NCI-H524 (cell line): ENCODE measurements at places on chromosomes 12 and 14.

DNA sequence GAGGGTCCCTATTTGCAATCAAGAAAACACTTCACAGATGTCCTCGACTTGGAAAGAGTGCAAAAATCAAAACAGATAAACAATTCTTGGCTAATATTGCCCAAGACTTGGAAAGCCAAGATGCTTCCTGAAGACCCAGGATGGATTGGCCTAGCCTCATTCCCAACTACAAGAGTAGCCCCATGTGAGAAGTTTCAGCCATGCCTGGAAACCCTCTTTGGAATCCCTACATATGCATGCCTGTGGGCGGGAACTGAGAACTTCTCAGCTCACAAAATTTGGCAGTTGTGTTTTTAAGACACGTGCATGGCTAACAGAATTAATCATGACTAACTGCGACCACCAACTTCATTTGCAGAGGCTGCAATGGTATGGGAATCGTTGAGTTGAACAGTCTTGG is 283.2 kb upstream of the TBX3 start:
- DNase-seq, result no peak

GRCh38 chr12:56864318-56864717 is 69.9 kb downstream of the SDR9C7 start:
- no peak for DNase-seq

- DNase-seq, result no peak
Observed at GRCh38 chr12:44431647-44432343, 444.3 kb downstream of the NELL2 start.

GRCh38 chr12:55822228-55822627 is 4.4 kb downstream of the ORMDL2 start:
- no peak for DNase-seq

DNA sequence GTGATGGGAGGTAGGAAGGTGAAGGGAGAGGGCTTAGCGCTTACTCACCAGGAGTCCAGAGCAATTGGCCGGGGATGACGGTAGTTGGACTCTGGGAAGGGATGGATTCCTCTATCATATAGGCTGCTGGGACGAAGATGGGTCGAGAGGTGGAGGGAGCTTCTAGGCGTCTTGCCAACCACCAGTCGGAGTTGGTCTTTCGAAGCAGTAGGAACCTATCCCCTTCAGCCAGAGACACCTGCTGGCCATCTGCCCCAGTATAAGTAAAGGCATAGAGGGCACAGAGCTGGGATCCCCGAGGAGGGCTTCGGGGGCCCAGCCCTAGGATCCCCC is 657 bp downstream of the ARHGAP9 start:
- DNase-seq, result no peak

- no peak for DNase-seq
Observed at GRCh38 chr12:101891462-101891971, 14.1 kb downstream of the DRAM1 start.

DNA sequence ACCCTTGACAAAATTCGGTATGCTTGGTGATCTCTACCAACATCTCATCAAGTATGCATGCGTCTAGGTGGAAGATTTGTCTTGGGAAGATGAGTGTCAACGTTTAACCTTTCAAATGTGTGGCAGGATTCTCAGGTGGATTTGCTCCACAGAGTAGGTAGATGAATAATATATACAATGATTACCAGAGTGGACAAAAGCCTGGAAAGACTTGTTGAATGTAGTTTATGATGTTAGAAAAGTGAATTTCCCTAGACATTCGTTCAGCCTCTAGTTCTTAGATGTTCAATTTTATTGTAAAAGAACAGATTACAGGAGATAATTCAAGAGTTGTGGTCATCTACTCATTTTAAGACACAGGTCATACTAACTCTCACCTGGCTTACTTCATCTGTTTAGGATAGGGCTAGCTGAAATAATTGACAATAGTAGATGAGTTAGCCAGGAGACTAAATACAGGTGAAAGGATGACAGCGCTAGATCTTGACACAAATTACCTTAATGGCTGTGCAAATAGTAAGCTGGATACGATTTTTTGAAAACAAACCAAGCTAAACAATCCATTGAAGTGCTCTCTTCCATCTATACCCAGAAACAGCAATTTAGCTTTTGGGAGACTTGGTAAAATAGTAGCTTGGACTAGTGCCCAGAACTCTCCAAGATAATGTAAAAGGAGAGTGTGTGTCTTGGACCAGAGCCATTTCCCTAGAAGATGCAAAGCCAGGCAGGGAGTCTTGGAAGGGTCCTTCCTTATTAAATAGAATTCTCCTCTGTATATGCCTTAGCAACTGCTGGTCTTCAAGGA is 168.0 kb downstream of the DACT1 start:
- DNase-seq, result peak; percentile 27

DNA sequence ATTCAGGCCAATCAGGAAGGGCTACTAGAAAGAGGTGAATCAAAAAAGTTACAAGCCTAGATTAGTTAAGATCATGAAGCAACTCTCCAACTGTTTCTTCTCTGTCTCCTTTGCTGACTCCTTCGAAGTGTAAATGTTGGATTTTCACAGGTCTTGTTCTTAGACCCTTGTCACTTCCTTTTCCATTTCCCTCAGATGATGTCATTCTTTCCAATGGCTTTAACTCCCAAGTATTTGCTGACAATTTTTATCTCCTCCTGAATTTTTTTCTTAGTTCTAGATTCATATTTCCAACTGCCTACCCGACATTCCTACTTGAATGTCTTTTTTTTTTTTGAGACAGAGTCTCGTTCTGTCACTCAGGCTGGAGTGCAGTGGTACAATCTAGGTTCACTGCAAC is 10.8 kb downstream of the GAS2L3 start:
- no peak for DNase-seq

DNA sequence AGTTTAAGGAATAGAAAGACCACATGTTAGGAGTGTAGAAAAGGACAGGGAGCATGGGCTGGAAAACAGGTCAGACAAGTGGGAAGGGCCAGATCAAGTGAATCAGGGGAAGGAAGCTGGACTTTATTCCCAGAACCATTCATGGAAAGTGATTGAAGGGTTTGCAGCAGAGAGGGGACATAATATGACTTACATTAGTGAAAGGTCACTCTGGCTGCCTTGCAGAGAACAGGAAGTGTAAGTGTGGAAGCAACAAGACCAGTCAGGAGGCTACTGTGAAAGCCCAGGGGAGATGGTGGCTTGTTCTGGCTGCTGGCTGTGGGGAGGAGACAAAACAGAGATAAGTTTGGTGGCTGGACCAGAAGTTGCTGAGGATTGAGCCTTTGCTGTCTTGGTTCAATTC is 69.1 kb downstream of the VCPKMT start:
- DNase-seq, result no peak

- DNase-seq, result peak; percentile 63
Observed at GRCh38 chr12:52307836-52308805, 13.1 kb downstream of the KRT83 start.

DNA sequence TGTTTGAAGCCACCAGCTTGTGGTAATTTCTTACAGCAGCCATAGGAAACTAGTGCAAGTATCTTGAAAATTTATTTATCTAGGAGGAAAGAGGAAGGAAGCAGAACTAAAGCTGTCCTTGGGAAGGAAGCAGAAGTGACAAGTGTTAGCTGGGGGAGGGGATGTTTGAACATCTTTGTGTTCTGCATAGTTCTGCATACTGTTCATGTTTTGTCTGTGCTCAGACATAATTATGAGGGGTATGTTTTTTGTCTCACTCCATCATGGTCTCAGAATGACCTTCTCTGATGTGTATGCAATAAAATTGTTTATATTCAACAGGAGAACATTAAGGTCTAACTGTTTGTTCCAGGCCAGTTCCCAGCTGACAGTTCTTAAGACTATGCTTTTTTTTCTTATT is 606.5 kb downstream of the GALC start:
- no peak for DNase-seq

- peak; percentile 81 for DNase-seq
Observed at GRCh38 chr14:104976198-104977007, 1.8 kb downstream of the AHNAK2 start.

- no peak for DNase-seq
Observed at GRCh38 chr12:93938317-93938716, 210.1 kb upstream of the PLXNC1 start.

DNA sequence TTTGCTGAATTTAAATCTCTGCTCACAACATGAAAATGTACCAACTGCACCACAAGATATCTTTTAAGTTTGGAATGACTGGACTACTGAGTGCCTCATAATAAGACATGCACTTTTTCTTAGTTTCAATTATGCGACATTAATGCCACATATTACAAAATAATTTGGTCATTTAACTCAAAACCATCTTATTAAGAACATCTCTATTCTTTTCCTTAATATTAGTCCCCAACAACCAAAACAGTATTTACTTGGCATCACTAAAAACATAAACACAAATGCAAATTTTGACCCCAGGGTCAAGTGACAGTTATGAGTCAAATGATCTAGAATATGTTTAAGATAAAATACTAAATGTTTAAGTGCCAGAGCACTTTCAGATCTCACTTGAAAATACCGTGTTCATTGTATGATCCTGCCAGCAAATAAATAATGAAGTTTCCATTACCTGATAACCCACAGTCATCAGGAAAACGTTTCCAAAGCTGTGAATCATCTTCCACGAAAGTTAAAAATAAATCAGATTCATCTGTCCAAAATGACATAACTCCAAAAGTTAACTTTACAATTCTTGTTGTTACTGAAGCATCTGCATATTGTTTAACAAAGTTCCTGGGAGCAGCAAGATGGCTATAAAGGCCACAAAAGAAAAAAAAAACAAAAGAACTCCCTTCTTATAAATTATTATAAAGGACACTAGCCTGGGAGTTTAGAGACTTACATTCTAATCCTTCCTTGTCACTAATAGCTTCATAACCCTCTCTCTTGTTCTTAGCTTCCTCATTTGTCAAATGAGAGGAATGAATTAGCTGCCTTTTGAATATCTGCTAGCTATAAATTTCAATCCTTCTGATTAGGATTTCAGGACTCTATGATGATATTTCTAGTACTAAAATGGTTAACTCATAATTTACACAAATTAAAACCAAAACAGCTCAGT is 30.5 kb upstream of the AP4S1 start:
- no peak for DNase-seq

- no peak for DNase-seq
Observed at GRCh38 chr12:91890742-91891141, 254.9 kb downstream of the BTG1 start.

DNA sequence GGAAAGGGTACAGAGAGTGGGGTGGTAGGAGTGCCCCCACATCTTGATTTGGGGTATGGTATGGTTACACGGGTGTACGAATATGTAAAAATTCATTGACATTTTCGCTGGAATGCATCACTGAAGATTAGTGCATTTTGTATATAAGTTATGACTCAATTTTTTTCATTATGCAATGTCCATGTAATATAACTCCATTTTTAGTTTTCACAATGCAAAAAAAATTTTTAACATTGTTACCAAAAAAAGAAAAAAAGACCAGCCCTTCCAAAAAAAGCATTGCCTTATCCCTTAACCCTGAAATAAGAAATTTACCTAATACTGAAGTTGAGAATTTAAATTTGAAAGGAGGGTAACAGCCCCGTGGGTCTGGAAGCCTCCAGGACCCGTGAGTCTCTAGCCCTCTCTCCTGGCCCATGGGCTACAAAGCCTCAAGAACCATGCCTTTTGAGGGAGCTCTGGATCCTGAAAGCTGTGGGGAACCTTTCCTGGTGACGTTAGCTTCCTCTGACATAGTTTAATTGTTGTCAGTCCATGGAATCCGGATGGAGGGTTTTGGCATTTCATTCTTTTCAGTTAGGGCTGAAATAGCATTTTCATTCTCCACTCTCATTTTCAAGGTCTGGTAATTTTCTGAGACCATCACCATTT is 55.6 kb upstream of the ACTN1 start:
- DNase-seq, result no peak

DNA sequence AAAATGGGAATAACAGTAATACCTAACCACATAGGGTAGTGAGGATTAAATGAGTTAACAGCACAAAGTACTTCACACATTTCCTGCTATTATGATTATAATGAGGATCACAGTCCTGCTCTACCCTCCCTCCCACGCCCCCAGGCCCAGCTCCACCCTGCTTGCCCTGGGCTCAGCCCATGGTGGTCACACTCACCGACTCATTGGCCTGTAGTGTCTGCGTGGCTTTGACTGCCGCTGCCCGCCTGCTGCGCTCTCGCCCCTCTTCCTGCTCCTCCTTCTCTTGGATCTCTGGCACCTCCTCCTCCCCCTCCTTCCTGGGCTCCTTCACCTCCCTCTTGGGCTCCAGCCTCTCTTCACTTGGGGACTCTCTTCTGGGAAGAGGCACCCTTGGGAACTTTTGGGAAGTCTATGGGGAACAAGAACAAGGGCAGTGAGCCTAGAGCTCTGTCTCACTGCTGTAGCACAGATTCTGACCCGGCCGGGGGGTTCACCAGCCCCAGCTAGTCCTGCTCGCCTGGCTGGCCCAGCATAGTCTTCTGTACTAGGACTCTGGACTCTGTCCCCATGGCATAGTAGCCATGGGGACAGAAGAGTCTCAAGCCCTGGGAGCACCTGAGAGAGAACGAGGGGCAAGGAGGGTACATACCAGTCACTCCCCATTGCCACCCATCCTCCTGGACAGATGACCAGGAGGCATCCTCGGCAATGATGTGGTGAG is 7.1 kb upstream of the PNMA1 start:
- DNase-seq, result no peak

DNA sequence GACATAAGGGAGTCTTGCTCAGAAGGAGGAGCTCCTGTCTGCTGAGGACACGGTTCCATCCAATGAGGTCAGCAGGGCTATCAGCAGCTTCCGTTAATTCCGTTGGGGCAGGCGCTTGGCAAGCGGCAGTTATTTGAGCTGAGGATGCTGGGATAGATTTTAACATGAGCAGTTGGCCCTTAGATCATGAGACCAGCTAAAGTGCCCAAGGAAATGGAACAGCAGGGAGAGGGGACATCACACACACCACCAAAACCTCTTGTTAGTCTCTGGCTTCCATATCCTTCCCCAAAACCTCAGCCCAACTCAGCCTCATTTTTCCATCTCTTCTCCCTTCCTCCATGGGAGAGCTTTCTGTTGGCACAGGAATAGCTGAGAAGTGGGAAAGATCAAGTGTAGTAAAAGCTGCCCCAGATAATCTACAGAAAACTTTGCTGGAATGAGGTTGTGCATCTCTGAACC is 138.7 kb upstream of the PZP start:
- no peak for DNase-seq

DNA sequence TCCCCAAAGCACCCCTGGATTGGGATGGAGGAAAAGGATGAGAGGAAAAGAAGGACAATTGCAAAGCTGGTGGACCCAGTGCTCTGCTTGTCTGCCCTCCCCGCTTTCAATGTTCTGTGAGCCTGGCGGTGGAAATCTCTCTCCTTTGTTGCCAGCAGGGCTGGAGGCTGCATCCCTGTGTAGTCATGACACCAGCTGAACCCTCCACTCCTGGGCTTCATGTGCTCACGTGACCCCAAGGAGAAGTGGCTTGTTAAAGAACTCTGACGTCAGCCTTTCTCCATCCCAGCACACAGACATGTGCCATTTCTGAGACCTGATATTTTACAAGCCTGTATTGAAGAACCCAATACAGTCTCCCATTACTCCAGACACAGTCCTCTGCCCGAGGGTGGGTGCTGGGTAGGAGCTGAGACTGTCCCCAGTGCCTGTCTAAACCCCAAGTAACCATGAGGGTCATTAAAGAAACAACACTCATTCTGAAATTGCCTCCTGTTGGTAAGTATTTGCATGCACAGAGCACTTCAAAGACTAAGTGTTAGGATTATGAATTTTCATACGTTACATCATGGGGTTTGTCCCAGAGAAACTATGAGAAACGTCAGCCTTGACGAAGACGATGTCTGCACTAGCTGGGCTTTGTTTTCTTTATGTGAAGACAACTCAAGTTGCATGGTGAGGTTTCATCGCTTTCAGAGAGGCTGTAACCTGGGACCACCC is 21.7 kb downstream of the GALNT16 start:
- peak; percentile 67 for DNase-seq
